ENCODE measurements at places on chromosomes 6 and 20.

DNA sequence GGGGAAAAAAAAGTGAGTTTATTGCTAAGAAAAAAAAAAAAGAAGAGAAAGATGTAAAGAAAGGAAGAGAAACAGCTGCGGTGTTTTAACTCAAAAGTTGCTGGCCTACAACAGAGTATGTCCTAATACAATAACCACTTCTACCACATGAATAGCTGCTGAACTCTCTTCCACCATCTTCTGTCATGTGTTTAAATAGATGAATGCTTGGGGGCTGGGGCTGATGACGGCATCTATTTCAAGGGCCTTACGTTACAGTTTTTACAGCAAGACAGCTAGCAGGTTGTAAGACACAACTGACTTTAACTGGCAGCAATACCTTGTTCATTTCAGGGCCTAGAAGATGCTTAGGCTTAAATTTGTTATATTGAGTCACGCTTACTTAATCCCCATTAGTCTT, 50.4 kb downstream of the MAP3K7 start:
- DNase-seq, result no peak

DNA sequence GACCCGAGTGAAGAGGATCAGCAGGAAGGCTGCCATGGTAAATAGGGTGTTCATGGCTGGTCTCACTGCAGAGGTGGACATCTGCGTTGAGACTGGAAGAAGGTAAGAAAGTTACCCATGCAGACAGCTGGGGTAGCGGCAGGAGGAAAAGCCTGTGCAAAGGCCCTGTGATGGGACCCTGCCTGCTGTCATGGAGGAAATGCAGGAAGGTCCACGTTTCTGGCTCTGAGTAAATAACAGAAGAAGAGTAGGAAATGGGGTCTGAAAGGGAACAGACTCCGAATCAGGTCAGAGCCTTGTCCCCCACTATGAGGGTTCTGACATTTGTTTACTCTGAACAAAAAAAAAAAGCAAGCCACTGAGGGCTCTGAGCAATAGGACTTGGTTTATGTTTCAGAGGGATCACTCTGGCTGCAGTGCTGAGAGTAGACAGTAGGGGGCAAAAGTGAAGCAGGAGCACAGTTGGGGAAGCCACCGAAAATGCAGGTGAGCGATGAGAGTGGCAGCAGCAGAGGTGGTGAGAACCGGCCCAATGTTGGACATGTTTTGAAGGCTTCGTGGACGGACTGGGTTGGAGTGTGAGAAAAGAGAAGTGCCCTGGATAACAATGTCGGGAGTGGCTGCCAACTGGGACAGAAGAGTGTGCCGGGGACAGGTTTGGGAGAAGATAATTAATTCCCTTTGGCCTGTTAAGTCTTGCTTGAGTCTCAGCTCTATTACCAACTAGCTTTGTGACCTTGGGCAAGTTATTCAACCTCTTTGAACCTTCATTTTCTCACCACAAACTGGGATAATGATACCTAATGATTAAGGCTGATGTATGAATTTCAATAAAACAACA, 57.9 kb upstream of the MAP7 start:
- peak; percentile 87 for DNase-seq

- no peak for DNase-seq
Observed at GRCh38 chr6:94698773-94699172, 878.6 kb upstream of the MANEA start.

- DNase-seq, result no peak
Observed at GRCh38 chr6:15981956-15982355, 146.9 kb upstream of the MYLIP start.

- DNase-seq, result no peak
Observed at GRCh38 chr6:163182696-163183095, 231.8 kb upstream of the QKI start.

GRCh38 chr6:13725570-13725969, 13.9 kb upstream of the RANBP9 start:
- peak; percentile 64 for DNase-seq

DNA sequence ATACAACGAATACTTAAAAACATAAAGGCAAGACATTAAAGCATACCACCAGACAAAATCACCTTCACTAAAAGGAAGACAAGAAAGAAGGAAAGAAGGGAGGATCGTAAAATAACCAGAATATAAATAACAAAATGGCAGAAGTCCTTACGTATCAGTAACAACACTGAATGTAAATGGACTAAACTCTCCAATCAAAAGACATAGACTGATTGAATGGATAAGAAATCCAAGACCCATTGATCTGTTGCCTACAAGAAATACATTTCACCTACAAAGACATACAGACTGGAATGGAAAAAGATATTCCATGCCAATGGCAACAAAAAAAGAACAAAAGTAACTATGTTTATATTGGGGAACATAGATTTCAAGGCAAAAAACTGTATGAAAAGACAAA, 74.1 kb downstream of the LMBRD1 start:
- no peak for DNase-seq

GRCh38 chr6:128993166-128993565, 110.2 kb downstream of the LAMA2 start:
- DNase-seq, result no peak

- DNase-seq, result no peak
Observed at GRCh38 chr20:22931653-22932608, 103.2 kb upstream of the SSTR4 start.

DNA sequence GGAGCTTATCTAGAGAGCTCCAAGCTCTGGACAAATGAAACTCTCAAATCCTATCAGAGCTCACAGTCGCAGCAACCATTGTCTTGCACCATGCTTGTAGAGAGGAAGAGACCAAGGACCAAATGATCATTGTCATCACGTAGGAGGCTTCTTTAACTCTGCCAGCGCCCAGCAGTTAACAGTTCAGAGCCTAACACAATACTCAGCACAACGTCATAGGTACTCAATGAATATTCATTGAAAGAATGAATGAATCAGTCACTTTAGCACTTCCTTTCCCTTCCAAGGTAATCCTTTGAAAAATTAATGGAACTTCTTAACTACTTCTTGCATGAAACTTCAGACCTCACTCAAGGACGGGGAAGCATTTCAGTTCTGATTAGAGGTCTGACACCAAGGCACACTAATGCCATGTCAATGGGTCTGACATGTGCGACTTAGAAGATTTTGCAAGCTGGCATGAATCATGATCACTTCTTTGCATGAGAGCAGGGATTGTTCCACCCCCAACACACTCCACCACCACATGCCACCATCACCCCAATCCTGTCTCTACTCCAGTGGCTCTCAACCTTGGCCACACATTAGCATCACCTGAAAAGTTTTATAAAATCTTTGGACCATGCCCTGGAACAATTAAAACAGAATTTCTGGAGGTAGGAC, 45.1 kb downstream of the KHDC1L start:
- no peak for DNase-seq

DNA sequence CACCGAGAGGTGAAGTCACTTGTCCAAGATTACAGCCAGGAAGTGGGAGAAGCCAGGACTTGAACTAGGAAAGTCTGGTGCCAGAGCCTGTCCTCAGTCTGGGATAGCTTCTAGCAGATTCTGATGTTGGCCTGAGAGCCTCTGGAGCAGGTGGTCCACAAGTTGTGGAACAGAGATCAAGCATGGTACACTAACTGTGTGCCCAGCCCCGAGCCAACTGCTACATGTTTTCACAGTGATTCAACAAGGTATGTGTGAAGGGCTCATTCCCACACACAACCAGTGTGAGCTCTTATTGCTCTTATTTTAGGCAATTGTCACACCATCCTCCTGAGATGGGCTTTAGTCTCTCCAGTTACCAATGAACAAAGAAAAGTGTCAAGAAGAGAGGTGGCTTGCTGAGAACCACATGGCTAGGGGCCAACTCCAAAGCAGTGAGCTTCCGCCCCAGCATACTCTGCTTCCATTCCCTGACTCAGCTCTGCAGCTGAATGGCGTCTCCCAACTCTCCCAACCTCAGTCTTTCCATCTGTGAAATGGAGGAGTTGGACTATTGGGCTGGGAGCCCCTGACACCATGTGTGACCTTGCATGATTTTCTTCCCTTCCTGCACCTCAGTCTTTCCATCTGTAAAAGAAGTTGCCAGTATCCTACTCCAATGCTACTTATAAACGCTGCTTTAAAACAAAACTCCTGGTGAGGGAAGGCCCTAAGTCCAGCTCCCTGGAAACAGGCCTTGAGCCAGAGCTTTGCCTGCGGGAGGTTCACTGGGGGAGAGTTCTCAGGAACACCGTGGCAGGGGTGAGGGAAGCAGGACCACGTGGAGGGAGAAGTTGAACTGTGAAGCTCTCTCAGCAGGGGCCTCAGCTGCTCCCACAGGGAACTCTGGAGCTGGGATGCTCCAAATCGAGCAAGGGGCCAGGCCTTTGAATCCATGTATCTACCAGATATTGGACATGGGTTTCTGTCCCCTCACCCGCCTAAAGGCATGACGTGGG, 40.9 kb downstream of the CDH22 start:
- no peak for DNase-seq

- no peak for DNase-seq
Observed at GRCh38 chr6:45148278-45148677, 179.9 kb upstream of the RUNX2 start.

GRCh38 chr6:39839445-39839844, 47.3 kb downstream of the DAAM2 start:
- no peak for DNase-seq

DNA sequence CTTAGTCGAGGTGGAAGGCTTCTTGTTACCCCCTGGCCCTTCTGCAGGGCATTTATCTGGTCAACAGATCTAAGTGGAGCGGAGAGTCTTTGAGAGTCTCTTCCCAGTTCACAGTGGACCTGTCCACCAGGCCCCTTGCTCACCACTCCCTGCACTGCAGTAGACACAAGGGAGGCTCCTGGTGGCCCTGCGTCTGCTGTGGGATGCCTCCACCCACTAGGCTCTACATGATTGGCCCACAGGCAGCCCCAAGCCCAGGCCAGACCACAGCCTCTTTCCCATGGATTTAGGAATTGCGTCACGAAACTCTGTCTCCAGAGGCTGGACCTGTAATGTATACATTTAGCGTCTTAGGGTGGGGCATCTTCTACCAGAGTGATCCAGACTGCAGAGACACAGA, 28.4 kb downstream of the TBC1D7 start:
- DNase-seq, result no peak

DNA sequence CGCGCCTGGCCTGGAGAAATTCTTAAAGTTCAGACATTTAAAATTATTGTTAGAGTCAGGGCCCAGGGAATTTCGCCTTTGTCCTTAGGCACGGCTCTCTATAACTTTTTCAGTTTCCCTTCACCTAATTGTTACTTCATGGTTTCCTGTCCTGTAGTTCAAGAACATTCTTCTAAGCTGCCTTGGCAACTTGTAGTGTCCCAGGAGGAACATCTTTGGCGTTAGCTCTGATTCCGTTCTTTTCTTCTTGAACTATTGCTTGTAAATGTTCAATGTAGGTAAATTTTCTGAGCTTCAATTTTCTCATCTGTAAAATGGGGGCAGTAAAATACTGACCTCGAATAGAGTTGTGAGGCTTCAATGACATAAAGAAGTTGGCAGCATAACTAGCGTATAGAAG, 41.8 kb downstream of the TIAM2 start:
- DNase-seq, result no peak

DNA sequence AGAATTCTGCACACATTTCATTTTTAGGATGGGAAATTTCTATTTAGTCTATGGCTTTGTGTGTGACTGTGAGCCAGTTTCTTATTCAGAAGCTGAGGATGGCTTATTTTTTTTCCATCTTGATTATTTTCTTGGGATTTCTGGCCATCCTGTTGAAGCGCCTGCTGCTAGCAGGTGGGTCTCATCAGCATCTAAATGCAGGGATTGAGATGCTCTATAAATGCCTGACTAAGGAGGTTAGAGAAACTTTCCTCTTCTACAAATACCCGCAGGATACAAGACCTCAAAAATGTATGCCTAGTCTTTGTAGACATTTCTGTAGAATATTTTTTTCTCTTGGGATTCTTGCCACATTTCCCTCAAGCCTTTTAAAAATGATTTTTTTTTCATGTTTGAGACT, 138.0 kb upstream of the CCN2 start:
- DNase-seq, result no peak

GRCh38 chr6:136950436-136951126, 28.5 kb downstream of the SLC35D3 start:
- DNase-seq, result no peak

- DNase-seq, result no peak
Observed at GRCh38 chr6:3939964-3940363, 90.8 kb downstream of the FAM50B start.

DNA sequence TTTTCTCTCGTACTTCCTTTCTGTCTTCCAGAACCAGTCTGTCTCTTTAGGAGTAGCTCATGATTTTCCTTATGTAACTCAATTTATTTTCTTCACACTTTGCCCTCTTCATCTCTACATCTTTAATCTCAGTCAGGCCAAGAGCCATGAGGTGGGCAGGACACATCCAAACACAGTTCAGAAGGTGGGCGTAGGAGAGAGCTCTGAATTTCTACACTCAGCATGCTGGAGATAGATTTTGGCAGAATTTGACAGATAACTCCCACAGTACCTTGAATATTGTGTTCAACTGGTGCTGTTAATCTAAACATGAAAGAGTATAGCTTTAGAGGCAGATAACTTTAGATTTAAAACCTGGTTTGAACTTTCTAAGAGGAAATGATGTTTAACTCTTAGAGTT, 23.8 kb upstream of the ZBTB24 start:
- no peak for DNase-seq

Measured in activated CD4-positive, alpha-beta T cell treated with anti-CD3 and anti-CD28 coated beads, Interleukin-2, Interleukin-6, amounts not matched to agents 100 ng/mL and 50 ng/mL, durations not matched to agents 16 hours and 8 hours (primary cell).